ENCODE measurements at places on chromosomes 3 and 15. TPM values are rescaled to one million over a fixed set of nuclear protein-coding genes. Genes with fewer than 3 reads are reported as not detected.

- no peak for DNase-seq
Observed at GRCh38 chr15:89349206-89349558, 14.6 kb upstream of the POLG start.

- DNase-seq = no peak
Observed at GRCh38 chr3:192215-192929, 4.2 kb upstream of the CHL1 start.

DNA sequence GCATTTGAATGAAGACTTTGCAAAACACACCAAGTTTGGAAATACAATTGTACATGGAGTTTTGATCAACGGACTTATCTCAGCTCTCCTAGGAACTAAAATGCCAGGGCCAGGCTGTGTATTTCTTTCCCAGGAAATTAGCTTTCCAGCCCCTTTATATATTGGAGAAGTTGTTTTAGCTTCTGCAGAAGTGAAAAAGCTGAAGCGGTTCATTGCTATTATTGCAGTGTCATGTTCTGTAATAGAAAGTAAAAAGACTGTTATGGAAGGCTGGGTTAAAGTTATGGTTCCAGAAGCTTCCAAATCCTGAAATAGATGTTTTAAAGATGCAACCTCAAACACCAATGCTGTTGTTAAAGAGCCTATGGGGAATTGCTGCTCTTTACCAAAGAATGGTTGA lies 11.5 kb downstream of the HTD2 start:
- no peak for DNase-seq

Gene TIMMDC1
- 200 TPM for total RNA-seq
